Brain microvascular endothelial cell (primary cell): ENCODE measurements at places on chromosomes 5 and 9.

DNA sequence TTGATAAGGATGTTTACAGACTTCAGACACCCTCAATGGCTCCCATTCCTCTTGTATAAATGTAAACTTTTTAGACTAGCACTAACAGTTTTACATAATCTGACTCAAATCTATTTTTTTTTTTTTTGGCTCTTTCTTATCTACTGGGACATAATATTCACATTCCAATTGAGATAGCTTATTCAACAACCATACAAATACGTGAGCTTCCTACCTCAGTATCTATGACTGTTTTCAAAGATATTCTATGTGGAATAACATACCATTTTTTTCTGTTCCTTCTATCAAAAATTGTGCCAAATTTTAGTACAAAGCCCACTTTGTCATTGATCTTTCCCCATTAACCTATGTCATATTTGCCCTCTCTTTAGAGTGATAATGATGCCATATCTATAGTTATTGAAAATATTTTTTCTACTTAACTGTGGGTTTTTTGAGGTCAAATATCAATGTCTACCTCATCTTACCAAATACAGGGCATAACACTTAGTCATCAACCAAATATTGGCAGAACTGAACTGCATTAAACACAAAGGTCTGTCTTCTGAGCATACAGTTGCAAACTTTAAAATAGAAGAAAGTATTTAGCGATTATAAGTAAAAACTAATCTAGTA lies 482.6 kb downstream of the PTPRD start:
- no peak for DNase-seq

- no peak for DNase-seq
These were observed 881 bp downstream of the TNFAIP8 start for GRCh38 chr5:119356612-119357188.

DNA sequence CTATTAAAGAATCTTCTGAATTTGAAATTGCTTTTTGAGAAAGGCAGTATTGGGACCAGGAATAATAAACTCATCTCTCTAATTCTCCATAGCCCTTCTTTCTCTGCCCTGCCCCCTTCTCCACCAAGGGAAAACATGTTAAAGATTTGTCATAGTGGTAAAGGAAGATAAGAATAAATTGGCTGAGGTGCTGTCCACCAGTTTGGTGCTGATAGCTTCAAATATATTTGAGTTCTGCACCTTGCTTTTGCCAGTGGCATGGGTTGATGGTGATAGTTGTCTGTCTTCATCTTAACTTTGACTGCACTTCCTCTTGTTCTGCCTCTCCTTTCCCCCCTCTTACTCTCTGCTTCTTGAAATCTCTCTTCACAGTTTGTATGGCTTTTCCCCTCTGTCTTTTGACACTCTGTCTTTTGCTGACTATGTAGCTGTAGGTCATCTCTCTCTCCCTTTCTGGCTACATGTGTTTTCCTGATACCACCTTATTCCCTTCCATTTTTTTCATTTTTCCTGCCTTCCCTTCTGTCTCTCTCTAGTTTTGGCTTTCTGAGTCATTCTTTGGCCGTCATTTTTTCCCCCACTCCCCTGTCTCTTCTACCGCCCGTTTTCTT lies 56.6 kb downstream of the NDUFS4 start:
- DNase-seq = peak; percentile 19

DNA sequence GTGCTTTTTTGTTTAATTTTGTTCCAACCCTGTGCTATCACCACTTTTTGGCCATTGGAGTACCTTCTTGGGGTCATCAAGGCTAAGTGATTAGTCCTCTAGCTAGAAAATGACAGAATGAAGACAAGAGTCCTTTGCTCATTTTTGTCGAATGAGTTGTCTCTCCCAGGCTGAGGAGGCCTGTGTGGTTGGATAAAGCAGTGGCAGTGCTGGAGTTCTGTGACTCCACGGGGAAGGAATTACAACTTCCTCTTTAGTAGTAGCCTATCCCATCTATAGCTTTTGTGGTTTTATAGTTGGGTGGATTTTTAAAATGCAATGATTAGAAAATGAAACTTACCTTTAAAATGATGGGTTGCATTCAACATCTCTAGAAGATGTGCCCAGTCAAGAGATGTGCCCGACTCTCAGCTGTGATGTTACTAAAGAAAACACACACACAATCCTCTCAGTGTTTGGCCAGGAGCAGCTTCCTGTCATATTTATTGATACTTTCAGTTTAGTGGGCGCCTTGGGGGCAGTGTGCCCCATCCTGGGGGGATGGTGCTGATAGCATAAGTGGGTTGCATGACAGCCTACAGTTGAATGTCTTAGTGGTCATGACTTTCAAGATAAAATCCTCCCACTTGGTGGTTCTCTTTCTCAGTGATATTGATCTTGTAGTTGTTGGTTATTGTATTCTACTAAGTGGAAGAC lies 11.9 kb downstream of the OTULINL start:
- DNase-seq = peak; percentile 7

DNA sequence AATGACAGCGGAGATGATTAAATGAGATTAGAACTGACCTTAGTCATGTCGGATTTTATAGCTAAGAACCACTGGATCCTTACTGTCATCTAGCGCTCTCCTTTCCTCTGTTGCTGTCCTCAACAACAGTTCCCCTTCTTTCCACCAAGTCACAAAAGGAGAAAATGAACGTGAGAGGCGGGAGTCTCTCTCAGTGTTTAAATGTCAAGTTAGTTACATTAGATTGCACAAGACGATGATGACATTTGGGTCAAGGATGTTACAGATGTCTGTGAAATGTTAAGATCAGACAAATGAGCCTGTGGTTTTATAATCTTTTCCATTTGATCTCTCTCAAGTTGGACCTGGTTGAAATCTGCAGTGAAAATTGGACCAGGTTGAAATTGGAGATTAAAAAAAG lies 53.5 kb downstream of the FBXO38 start:
- DNase-seq = no peak

GRCh38 chr9:120779227-120779626 lies 14.0 kb downstream of the FBXW2 start:
- DNase-seq = no peak

- DNase-seq = peak; percentile 72
These were observed 386.1 kb downstream of the ACTL7B start for GRCh38 chr9:108469654-108470053.

- no peak for DNase-seq
These were observed 4.5 kb upstream of the PDLIM4 start for GRCh38 chr5:132253008-132253441.

GRCh38 chr9:111582888-111583287 lies 16.6 kb downstream of the PTGR1 start:
- peak; percentile 29 for DNase-seq

- no peak for DNase-seq
These were observed 456.0 kb upstream of the ITGA1 start for GRCh38 chr5:52331725-52332124.

GRCh38 chr5:148733601-148734438 lies 79.5 kb upstream of the HTR4 start:
- DNase-seq = peak; percentile 87

DNA sequence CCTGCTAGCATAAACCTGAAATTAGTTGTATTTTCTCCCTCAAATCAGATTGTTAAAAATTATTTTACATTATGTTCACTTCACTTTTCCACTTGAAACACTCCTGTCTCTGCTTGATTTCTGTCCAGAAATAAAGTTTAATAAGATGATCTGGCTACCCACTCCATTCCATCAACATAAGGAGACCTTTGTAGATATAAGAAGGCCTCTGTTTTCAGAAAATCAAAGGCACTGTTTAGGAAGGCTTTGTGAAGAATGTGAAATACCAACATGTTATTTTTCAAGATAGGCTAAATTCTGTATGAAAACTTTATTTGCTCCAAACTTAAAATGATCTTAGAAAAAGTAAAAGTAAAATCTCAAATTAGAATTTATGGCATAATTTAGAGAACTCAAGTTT lies 15.1 kb downstream of the RHOBTB3 start:
- no peak for DNase-seq

- no peak for DNase-seq
These were observed 173.1 kb upstream of the SLC12A2 start for GRCh38 chr5:127910307-127910956.

DNA sequence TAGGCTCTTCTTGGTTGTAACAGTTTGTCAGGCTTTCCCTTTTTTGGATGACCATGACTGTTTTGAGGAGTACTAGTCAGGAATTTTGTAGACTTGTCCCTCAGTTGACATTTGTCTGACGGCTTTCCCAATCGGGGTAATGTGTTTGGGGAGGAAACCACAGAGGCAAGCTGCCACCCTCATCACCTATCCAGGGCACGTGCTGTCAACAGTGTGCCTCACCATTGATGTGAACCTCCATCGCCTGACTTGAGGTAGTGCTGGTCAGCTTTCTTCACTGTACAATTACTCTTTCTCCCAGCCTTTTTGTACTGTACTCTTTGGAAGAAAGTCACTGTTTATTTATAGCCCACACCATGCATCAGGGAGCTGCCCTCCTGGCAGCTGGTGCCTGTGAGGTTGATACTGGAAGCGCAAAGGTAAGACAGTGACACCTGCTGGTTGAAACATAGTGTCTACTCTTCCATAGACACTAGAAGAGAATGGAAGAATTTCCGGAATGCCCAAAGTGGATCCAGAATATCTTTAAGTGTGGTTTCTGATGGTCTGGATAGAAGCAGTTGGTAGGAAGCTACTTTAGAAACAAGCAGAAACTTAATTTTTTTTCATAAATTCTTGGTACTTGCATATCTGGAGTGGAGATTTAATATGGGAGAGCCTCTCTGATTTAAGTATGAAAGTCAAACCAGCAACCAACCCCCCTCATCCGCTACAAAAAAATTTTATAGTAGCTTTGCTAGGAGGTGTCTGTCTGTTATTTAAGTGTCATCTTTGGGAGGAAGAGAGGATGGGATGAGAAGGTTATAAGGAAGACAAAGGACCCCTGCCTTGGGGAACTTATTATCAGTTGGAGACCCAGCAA lies 69.3 kb downstream of the SNX30 start:
- peak; percentile 59 for DNase-seq

GRCh38 chr5:181133610-181134231 lies 2.8 kb upstream of the OR2V1 start:
- DNase-seq = peak; percentile 85

GRCh38 chr5:150653762-150654556 lies 7.1 kb upstream of the MYOZ3 start:
- no peak for DNase-seq

DNA sequence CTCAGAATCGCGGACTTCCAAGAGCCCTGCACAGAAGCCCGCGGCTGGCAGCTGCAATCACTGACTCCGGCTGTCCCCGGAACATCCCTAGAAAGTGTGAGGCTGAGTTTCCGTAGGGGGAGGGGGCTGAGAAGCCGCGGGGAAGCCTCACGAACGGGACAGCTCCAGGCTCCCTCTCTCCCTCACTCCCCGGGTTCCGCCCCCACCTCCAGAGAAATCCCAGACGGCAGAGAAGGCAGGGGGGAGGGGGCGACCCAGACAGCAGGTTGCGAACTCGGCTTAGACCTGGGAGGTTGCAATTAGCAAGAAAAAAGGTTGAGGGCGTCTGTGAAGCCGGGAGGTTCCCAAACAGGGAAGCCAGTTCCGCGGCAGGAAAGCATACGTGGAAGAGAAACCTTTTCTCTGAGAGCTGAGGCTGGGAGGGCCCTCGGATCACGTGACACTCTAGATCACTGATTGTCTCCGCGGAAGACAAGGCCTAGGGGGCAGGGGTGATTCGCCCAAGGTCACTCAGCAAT lies 73.8 kb upstream of the CPLX2 start:
- no peak for DNase-seq

DNA sequence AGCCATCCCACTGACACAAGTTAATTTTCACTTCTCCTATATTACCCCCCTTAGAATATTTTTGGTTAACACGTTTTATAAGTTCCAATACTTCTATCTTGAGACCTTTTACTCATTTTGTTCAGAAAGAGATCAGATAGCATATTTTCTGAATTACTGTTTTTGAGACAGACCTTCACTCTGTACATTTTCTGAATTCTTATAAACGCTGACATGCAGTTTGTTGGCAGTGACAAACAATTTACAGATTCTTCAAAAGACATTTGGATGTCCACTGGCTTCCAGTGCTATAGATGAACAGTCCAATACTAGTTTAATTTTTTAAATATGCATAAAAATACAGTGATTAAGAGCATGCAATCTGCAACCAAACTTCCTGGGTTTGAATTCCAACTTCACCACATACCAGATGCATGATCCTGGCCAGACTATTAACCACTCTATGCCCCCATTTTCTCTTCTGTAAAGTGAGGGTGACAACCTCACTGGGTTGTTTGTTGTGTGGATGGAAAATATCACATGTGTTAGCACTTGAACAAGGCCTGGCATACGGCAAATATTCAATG lies 142.1 kb downstream of the AGTPBP1 start:
- DNase-seq = peak; percentile 12

GRCh38 chr9:121267689-121268597 lies at the start of gene GSN:
Gene GSN (plus strand): TSS chr9:121268162. CDS start chr9:121301972, 33,810 bp downstream.
- DNase-seq = no peak

- DNase-seq = no peak
These were observed 4.7 kb downstream of the B4GALT7 start for GRCh38 chr5:177604656-177605055.

DNA sequence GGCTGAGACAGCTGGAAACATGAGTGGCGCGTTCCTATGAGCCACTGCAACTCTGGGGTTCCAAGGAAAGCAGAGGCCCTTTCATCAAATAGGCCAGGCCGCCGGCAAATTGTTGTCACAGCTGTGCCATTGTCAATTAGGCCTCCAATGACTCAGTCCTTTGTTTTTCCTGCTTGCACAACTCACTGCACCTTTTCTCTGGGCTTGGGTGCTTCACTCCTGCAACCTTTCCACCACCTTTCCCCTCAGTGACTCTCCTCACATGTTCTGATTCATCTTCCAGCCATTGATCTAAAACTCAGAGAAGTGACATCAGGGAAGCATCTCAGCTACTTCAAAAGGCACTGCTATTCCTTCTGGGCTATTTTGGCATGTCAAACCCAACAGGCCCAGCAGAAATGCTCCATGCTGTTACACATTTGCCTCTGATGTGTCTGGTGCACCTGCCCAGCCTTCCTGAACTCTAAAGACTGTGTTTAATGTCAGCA lies 653.7 kb downstream of the NR2F1-AS1 start:
- no peak for DNase-seq

- DNase-seq = no peak
These were observed 131.4 kb upstream of the MINAR2 start for GRCh38 chr5:129616517-129616916.

GRCh38 chr5:142531977-142532780 lies 153.7 kb downstream of the FGF1 start:
- no peak for DNase-seq

DNA sequence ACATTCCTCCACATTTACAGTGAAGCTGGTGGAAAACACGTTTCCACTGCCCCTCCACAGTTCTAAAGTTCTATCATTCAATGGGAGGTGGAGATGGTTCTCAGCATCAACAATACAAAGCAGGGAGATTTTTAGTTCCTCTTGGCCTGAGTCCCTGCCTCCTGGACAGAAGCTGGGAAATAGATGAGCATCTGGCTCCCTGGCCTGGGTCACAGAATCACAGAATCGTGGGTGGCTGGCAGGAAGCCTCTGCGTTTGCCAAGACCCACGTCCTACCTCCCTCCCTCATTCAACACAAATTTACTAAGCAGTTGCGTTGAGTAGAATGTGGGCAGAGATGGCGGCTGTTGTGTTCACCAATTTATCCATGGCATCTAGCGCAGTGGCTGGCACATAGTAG lies 5.2 kb upstream of the PPARGC1B start:
- no peak for DNase-seq

- DNase-seq = no peak
These were observed 707.2 kb downstream of the MTRR start for GRCh38 chr5:8576178-8576577.
